ENCODE measurements at places on chromosomes 5 and 9. TPM values are rescaled to one million over a fixed set of nuclear protein-coding genes. Genes with fewer than 3 reads are reported as not detected.

DNA sequence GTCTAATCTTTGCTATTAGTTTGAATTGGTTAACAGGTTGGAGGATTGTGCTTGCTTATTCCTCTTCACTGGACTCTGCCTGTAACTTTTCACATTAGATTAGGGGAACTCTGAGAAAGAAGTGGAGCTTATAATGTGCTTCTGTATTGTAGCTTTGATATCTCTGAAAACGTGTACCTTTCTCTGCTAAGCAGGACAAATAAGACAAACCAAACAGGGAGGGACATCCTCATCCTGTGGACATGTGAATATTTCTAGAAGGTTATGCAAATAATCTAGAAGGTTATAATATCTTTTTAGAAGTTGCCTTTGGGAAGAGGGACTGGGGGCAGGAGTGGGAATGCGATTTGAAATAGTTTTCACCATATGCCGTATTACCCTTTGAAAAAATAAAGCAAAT lies 11.7 kb downstream of the IQGAP2 start:
- no peaks in the 10 kb centered on the region for H3K27me3 ChIP-seq
- H3K4me3 ChIP-seq: no peak overlapping the region
- H3K4me1 ChIP-seq: peaks cover 26% of the 10 kb centered on the region
- H3K27ac ChIP-seq: no peak overlapping the region
- DNase-seq: no peak

- peaks cover 62% of the 10 kb centered on the region for H3K4me1 ChIP-seq
- no peaks in the 10 kb centered on the region for H3K27me3 ChIP-seq
- DNase-seq: no peak
Measured at GRCh38 chr5:56612759-56613158, 202.6 kb upstream of the MAP3K1 start.

- H3K27ac ChIP-seq: no peak overlapping the region
- H3K4me1 ChIP-seq: peaks cover 6% of the 10 kb centered on the region
- H3K4me3 ChIP-seq: no peak overlapping the region
- H3K36me3 ChIP-seq: peaks cover 22% of the 10 kb centered on the region
- H3K27me3 ChIP-seq: no peaks in the 10 kb centered on the region
- DNase-seq: no peak
Measured at GRCh38 chr9:37311938-37312708, 110.4 kb upstream of the GRHPR start.

GRCh38 chr9:114011313-114011712 lies 66.8 kb downstream of the AMBP start:
- no peaks in the 10 kb centered on the region for H3K36me3 ChIP-seq
- no peak overlapping the region for H3K27ac ChIP-seq
- no peaks in the 10 kb centered on the region for H3K27me3 ChIP-seq
- no peak overlapping the region for H3K4me3 ChIP-seq

- H3K4me3 ChIP-seq: no peak overlapping the region
- no peaks in the 10 kb centered on the region for H3K36me3 ChIP-seq
- H3K4me1 ChIP-seq: peaks cover 11% of the 10 kb centered on the region
Measured at GRCh38 chr9:98941946-98942523, 1.7 kb upstream of the COL15A1 start.

Gene DRD1
- not detected for total RNA-seq

GRCh38 chr5:107257885-107258520 lies 412.7 kb downstream of the EFNA5 start:
- no peak for DNase-seq
- no peaks in the 10 kb centered on the region for H3K27me3 ChIP-seq
- no peaks in the 10 kb centered on the region for H3K36me3 ChIP-seq
- H3K27ac ChIP-seq: no peak overlapping the region
- H3K4me1 ChIP-seq: no peaks in the 10 kb centered on the region
- no peak overlapping the region for H3K4me3 ChIP-seq

DNA sequence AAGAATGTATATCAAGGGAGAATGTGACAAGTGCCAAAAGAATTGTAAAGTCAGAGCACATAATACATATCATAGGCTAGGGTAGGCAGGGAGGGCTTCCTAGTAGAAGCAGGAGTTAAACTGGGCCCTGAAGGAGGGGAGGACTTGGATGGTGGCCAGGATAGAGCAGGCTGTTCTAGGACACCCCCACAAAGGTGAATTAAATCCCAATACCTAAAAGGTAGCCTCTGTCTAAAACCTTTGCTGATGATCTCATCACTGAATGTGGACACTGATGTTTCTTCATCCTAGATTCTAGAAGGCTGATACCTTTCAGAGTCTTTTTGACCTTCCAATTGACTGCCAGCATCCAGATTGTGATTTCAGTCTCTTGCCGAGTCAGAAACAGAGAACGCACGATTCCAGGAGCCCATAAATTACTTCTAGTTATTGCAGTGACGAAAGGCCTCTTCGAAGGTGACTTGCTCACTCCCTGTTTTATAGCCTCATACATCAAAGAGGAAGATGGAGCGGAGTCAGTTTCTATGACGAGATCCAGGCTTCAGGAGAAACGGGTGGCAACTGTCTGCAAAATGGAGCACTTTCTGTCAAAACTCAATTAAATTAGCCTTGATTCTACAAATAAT lies 43.2 kb downstream of the KIF4B start:
- peaks cover 9% of the 10 kb centered on the region for H3K27me3 ChIP-seq
- H3K4me1 ChIP-seq: no peaks in the 10 kb centered on the region
- no peak for DNase-seq

DNA sequence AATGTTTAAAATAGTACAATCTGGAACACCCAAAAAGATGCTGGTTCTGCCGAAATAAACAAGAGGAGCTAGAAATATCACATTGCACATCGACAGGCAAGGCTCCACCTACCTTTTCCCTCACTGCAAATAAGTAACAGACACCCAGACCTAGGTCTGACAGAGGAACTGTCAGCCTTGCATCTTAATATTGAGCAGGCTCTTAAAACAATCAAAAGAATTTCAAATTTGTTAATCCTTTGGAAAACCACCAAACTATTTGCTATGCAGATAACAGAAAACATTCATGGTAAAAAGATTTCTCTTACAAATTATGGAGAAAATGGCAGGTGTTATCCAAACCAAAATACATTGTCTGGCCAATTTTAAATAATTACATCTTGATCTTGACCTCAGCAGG lies 71.3 kb downstream of the FRMD3 start:
- no peak overlapping the region for H3K4me3 ChIP-seq
- no peak for DNase-seq
- H3K4me1 ChIP-seq: no peaks in the 10 kb centered on the region

- DNase-seq: peak; percentile 43
- no peaks in the 10 kb centered on the region for H3K27me3 ChIP-seq
- H3K4me3 ChIP-seq: no peak overlapping the region
- H3K27ac ChIP-seq: no peak overlapping the region
Measured at GRCh38 chr9:31119890-31120454, 1264.5 kb upstream of the ACO1 start.

DNA sequence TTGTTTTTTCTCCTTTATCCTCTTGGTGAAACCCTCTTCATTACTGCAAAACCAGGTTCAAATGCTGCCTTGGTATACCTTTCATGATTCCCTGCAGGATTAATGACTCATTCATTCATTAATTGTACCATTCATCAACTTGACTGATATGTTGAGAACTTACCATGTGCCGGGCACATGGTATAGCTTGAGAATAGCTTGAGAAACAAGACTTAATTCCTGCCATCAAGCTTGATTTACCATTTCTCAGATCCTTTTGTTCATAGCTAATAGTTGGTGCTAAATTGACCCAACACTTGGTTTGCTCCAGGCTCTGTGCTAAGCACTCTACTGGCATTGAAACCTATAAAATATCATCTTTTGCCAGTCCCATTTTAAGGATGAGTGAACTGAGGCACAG lies 165.7 kb downstream of the YIPF5 start:
- H3K27me3 ChIP-seq: peaks cover 4% of the 10 kb centered on the region
- no peak overlapping the region for H3K4me3 ChIP-seq
- no peak overlapping the region for H3K27ac ChIP-seq
- no peaks in the 10 kb centered on the region for H3K4me1 ChIP-seq

Gene TPPP
- total RNA-seq: 0.18 TPM

- no peak overlapping the region for H3K4me3 ChIP-seq
- DNase-seq: no peak
- H3K27me3 ChIP-seq: peaks cover 13% of the 10 kb centered on the region
Measured at GRCh38 chr5:156532921-156533320, 206.0 kb downstream of the SGCD start.

Gene PCDHGB4
- total RNA-seq: not detected

- DNase-seq: no peak
- no peak overlapping the region for H3K27ac ChIP-seq
- H3K4me3 ChIP-seq: no peak overlapping the region
- H3K4me1 ChIP-seq: peaks cover 7% of the 10 kb centered on the region
- H3K36me3 ChIP-seq: no peaks in the 10 kb centered on the region
Measured at GRCh38 chr5:83543898-83544297, 72.4 kb downstream of the VCAN start.

DNA sequence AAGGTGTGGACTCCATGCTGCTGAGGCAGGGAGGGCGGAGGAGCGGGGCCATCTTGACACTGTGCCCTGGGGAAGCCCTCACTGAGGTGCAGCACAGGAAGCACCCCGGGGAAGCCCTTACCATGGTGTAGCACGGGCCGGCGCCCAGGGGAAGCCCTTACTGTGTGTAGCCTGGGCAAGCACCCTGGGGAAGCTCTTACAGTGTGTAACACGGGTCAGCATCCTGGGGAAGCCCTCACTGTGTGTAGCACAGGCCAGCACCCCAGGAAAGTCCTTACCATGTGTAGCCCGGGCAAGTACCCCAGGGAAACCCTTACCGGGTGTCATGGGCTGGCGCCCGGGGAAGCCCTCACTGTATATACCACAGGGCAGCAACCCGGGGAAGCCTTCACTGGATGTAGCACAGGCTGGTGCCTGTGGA lies 62.6 kb upstream of the ZNF354B start:
- DNase-seq: peak; percentile 61
- peaks cover under 1% of the 10 kb centered on the region for H3K27me3 ChIP-seq
- H3K27ac ChIP-seq: no peak overlapping the region
- H3K4me3 ChIP-seq: no peak overlapping the region

DNA sequence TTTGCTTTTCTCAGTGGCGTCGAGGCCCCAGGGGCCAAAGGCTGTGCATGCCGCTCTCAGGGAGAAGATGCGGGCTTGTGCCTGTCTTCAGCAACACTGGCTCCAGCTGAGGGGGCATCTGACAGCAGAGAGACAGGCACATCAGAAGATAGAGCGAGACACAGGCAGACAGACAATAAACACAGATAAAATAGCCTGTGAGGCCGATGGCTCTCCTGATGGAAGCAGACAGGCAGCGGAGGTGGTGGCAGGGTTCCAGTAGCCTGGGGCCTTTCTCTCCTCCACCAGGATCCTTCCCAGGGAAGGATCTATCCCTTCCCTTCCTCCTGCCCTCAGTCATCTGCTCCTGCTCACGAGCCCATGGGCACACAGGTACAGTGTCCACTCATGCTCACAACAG lies 16.6 kb upstream of the UNC5A start:
- peaks cover 35% of the 10 kb centered on the region for H3K27me3 ChIP-seq
- no peaks in the 10 kb centered on the region for H3K36me3 ChIP-seq
- H3K4me3 ChIP-seq: no peak overlapping the region
- DNase-seq: no peak
- no peaks in the 10 kb centered on the region for H3K4me1 ChIP-seq

DNA sequence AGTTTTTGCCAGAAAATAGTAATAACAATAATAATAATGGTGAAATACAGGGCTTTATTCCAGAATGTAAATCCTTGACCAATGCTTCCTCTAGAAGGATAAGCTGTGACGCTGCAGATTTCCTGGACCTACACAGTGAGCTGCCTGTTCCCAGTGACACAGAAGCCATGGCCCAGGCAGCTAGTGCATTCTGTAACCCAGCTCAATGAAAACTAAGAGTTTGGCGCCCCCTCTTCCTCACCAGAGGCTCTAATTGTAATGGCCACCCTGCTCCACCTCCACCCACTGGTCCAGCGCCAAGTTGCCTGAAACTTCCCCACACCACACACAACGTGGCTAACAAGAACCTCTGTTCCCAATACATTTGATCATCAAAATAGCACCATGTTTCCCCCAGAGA lies 248.1 kb downstream of the CETN3 start:
- no peaks in the 10 kb centered on the region for H3K36me3 ChIP-seq
- H3K27me3 ChIP-seq: no peaks in the 10 kb centered on the region
- H3K4me3 ChIP-seq: no peak overlapping the region
- no peaks in the 10 kb centered on the region for H3K4me1 ChIP-seq
- peak; percentile 10 for DNase-seq

DNA sequence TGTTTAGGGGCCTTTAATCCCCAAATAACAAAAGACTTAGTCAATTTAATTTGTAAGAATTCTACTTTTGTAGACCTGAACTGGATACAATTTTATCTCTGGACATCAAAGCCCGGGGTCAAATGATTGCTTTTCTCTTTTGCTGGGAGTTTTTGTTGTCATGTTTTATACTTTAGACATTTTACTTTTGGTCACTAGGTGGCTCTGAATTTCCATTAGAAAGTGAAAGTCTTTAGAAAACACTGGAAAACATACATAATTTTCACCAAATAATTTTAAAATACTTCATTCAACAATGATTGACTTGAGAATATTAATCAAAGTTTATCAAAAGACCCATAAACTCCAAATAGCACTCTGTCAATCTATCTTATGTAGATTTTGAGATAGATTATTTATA lies 2.8 kb upstream of the PCA3 start:
- H3K36me3 ChIP-seq: no peaks in the 10 kb centered on the region
- H3K4me1 ChIP-seq: no peaks in the 10 kb centered on the region
- H3K4me3 ChIP-seq: no peak overlapping the region
- no peak overlapping the region for H3K27ac ChIP-seq
- DNase-seq: no peak

DNA sequence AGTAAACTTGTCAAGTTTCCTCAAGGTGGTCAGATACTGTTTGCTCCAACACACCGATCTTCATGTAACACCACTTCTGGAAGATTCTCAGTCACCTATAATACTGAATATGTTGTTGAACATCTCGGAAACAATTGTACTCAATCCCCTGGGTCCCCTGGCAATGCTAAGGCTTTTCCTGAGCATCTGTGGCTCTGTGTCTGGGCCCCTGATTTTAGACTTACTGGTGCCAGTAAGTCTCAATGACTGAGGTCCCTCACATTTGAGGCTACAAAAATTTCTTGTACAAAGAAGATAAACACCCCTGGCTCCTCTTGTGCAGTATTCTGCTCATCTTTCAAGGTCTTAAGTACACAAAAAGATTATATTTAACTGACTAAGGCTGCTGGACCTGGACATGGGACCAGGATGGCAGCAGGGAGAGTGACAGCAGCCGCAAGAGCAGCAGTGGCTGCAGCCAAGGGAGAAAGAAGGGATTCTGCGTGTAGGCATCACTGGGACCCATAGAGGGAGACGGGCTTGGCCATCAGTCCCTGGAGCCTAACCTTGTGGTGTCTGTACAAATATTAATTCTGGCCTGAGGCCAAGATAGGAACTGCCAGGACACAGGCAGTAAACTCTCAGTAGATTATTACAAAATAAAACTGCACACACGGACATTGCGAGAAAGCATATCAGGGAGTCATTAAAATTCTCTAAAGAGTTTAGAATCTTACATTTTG lies 49.0 kb upstream of the TNPO1 start:
- no peaks in the 10 kb centered on the region for H3K4me1 ChIP-seq
- no peaks in the 10 kb centered on the region for H3K36me3 ChIP-seq
- H3K27ac ChIP-seq: no peak overlapping the region
- no peak overlapping the region for H3K4me3 ChIP-seq
- no peak for DNase-seq
